ENCODE measurements at places on chromosomes 3 and 15. TPM values are rescaled to one million over a fixed set of nuclear protein-coding genes. Genes with fewer than 3 reads are reported as not detected.

GHRL gene
- total RNA-seq = 0.47 TPM

CLDN1 gene
- 0.62 TPM for total RNA-seq

NEDD4 gene
- 43.9 TPM for total RNA-seq

PLXNA1 gene
- total RNA-seq = 20.1 TPM

GOLGA6B gene
- total RNA-seq = not detected

ADPRH gene
- total RNA-seq = 10.2 TPM

SUSD5 gene
- 2.7 TPM for total RNA-seq

AGBL1 gene
- total RNA-seq = not detected

PBRM1 gene
- total RNA-seq = 98.5 TPM

LDHAL6B gene
- 0.54 TPM for total RNA-seq

B3GALNT1 gene
- total RNA-seq = 1.6 TPM

AQP9 gene
- total RNA-seq = 3.0 TPM

NOX5 gene
- total RNA-seq = 0.12 TPM
